NCI-H460 (cell line): ENCODE measurements at places on chromosomes 1 and 21. TPM values are rescaled to one million over a fixed set of nuclear protein-coding genes. Genes with fewer than 3 reads are reported as not detected.

Gene NKAIN1
- total RNA-seq: 0.57 and 1.0 TPM in 2 replicates

Gene UBAP2L
- total RNA-seq: 80.7 and 95.5 TPM in 2 replicates

Gene MCOLN2
- 7.6 and 9.8 TPM in 2 replicates for total RNA-seq

Gene NUP210L
- 0.02 TPM in 1 of 2 replicates, not detected in the other for total RNA-seq

Gene FCRL6
- not detected in 2 replicates for total RNA-seq

Gene CFHR5
- total RNA-seq: not detected in 2 replicates

Gene CHIT1
- not detected in 2 replicates for total RNA-seq

Gene ICOSLG
- total RNA-seq: 0.40 and 0.47 TPM in 2 replicates

Gene CHODL
- 0.10 and 0.12 TPM in 2 replicates for total RNA-seq

Gene TBX19
- 0.47 and 0.95 TPM in 2 replicates for total RNA-seq

Gene C1QTNF12
- 1.3 TPM in 1 of 2 replicates, not detected in the other for total RNA-seq

Gene NGF
- total RNA-seq: 0.66 and 1.6 TPM in 2 replicates

Gene WNT4
- 0.10 TPM in 1 of 2 replicates, not detected in the other for total RNA-seq

Gene RHBG
- total RNA-seq: not detected in 2 replicates

Gene LAMC2
- 2.1 and 3.2 TPM in 2 replicates for total RNA-seq

Gene SLAMF7
- total RNA-seq: not detected in 2 replicates

Gene ITSN1
- total RNA-seq: 16.7 and 18.8 TPM in 2 replicates

Gene EIF3I
- 288 and 292 TPM in 2 replicates for total RNA-seq

Gene ECE1
- 72.8 and 79.5 TPM in 2 replicates for total RNA-seq

Gene ALPL
- 0.12 and 0.26 TPM in 2 replicates for total RNA-seq

Gene CD48
- not detected in 2 replicates for total RNA-seq

Gene CCDC30
- total RNA-seq: 0.09 and 0.84 TPM in 2 replicates

Gene DDR2
- total RNA-seq: 0.61 and 0.77 TPM in 2 replicates

Gene RPE65
- total RNA-seq: 4.1 and 5.0 TPM in 2 replicates
